ENCODE measurements at places on chromosomes 3 and 15.

- no peak for DNase-seq
These were observed 204.3 kb upstream of the SLC2A2 start for GRCh38 chr3:171230865-171231264.

GRCh38 chr15:38878926-38879325 lies 314.3 kb upstream of the RASGRP1 start:
- no peak for DNase-seq

DNA sequence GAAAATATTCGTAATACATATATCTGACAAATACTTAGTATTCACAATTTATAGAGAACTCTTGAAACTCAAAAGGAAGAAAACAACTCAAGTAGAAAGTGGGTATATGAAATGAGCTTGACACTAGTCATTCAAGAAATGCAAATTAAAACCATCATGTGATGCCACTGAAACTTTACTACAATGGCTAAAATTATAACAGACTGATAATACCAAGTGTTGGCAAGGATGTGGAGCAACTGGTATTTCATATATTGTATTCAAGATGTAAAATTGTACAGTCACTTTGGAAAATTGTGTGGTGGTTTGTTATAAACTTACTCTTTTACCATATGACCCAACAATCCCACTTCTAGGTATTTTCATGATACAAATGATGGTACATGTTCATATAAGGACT lies 68.7 kb upstream of the AGTR1 start:
- DNase-seq: no peak

GRCh38 chr3:179949869-179950268 lies 86.9 kb downstream of the PEX5L start:
- no peak for DNase-seq

DNA sequence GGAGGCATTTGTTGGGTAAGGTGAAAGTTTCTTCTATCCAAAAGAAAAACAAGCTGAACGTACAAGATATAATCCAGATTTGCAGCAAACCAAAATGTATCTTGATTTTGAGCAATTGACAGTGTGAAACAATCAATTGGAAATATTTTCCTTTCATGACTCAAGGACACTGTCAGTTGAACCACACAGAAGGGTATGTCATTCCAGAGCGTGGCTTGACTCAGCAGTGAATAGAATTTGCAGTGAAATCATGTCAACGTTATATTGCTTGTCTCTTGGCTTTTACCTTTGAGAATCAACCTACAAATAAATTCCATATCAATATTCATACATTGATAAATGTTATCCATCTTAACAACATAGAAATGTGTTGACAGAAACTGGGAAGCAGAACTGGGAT lies 78.2 kb downstream of the TM2D3 start:
- DNase-seq: no peak

DNA sequence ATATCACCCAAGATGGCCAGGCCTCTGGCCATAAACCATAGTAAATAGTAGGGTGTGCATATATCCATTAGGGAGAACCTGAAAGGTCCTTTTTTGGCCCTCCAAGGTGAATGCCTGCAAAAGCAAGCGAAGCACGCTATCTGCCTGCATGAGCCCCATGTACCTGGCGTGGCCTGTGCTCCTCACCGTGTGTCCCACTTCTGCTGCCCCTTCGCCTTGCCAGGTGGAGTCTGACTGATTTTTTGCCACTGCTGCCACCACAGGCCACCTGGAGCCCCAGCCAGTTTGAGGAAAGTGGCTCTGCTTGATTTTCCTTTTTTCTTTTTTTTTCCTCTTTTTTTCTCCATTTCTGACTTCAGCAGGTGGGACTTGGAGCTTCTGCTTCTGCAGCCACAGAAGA lies 139.7 kb downstream of the SNRPN start:
- DNase-seq: no peak

DNA sequence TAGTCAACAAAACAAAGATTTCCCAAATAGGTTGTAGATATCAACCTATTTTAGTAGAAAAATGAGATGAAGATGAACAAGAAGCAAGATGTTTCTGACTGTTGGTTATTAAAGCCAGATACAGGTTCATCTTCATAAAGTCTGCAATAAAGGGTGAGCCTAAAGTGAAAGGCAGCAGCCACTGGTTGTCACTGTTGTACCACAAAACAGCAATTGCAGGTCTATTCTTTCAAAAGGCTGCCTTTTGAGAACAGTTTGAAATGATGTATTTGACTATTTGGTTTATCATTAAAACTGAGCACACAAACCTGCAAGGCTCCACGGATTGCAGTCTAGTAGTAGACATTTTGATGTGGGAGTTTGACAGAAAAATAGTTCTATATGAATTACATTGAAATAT lies 543.4 kb downstream of the GBE1 start:
- DNase-seq: no peak

DNA sequence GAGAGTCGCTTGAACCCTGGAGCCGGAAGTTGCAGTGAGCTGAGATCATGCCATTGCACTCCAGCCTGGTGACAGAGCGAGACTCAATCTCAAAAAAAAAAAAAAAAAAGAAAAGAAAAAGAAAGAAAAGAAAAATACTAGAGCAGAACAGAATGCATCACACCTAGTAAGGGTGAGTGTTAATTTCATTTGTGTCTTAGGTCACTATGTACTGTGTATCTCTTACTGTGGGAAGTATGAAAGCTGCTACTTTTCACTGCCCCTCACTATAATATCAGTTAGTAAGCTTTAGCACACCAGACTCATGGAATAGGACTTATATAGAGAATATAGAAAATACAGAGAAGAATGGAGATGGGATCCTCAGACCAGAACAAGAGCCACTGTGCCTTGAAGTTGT lies 45.9 kb upstream of the RASA2 start:
- no peak for DNase-seq

- DNase-seq: no peak
These were observed 38.6 kb downstream of the DENND6A start for GRCh38 chr3:57654267-57654666.

GRCh38 chr15:72339777-72340177 lies 19.8 kb upstream of the CELF6 start:
- DNase-seq: no peak

GRCh38 chr3:69747511-69748258 lies 8.4 kb downstream of the MITF start:
- no peak for DNase-seq

- DNase-seq: no peak
These were observed 44.8 kb downstream of the OPA1 start for GRCh38 chr3:193637831-193638230.

- no peak for DNase-seq
These were observed 272.0 kb downstream of the XXYLT1 start for GRCh38 chr3:194998948-194999347.

- no peak for DNase-seq
These were observed 3.5 kb downstream of the PLOD2 start for GRCh38 chr3:146157325-146158060.

GRCh38 chr15:100645671-100646070 lies 43.3 kb downstream of the ASB7 start:
- DNase-seq: no peak

GRCh38 chr3:51271172-51271571 lies 113.9 kb upstream of the MANF start:
- peak; percentile 8 for DNase-seq

DNA sequence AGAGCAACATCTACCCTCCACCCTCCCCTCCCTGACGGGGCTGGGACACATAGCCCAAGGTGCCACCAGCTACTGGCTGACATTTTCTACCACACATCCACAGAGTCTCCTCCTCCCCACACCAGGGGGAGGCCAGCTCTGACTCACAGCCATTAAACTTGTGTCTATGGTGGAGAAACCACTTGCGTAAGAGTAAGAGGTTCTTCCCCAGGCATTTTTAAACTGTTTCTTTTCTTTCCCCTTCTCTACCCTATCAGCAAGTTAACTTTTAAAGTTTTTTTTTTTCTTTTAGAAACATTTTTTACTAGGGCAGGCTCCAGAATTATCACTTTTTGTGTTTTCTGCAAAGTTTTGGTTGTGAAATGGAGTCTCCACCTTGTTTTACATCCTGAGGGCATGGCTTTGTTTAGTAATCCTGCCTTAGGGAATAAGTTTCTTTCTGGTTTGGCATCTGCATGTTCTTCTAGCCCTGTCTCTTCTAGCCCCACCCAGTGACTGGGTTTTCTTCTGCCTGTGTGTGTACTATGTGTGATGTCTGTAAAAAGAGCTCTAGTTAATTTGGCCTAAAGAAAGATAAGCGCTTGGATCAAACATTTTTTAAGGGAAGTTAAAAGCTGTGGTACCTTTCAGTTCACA lies 148.8 kb upstream of the GADL1 start:
- DNase-seq: no peak

DNA sequence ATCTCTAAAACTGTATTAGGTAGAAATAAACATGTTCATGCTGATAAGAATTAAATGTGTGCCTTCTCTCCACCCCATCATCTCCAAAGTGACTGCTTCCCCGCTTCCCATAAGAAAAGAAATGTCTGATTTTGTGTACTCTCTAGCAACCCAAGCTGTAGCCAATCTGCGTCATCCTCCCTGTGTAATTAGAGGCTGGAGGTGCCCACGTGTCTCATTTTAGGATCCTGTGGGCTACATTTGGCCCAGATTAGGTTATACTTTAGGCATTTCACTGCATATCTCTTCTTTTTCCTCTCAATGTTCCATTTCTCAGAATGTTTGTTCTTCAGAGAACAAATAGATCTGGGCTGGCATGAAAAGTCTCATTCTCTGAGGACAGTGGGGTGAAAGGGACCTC lies 19.3 kb upstream of the ZNF148 start:
- DNase-seq: no peak

DNA sequence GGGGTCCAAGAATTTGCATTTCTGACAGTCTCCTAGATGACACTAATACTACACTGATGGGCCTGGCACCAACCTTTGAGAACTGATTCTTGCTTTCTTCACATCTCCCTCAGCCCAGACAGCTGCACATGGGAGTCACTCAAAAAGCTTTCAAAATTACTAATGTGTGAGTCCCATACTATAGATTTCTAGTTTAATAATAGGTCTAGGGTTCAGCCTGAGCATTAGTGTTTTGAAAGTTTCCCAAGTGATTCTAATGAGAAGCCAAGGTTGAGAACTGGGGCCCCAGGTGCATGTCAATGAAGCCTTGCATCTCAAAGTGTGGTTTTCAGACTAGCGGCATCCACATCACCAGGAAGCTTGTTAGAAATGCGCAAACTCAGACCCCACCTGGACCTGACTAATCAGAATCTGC lies 159.9 kb upstream of the CMC1 start:
- no peak for DNase-seq

DNA sequence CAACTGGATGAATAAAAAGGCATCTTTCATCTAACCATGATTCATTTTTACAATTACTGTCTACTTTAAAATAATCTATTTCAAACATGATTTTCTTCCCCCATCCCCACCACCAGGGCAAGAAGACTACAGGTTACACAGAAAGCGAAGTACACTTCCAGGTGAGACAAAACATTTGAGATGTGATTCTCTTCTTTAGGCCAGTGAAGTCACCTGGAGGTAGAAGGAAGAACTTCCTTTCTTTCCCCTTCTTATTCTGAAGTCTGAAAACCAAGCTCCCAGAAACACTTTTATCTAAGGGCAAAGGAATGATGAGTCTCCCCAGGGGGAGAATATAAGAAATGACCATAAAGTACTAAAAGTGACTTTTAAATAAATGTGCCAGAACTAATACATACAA lies 36.7 kb downstream of the SHQ1 start:
- DNase-seq: no peak

- DNase-seq: no peak
These were observed 320.9 kb upstream of the ONECUT1 start for GRCh38 chr15:53110999-53111398.

GRCh38 chr15:45664451-45664850 lies 29.6 kb downstream of the SQOR start:
- no peak for DNase-seq

DNA sequence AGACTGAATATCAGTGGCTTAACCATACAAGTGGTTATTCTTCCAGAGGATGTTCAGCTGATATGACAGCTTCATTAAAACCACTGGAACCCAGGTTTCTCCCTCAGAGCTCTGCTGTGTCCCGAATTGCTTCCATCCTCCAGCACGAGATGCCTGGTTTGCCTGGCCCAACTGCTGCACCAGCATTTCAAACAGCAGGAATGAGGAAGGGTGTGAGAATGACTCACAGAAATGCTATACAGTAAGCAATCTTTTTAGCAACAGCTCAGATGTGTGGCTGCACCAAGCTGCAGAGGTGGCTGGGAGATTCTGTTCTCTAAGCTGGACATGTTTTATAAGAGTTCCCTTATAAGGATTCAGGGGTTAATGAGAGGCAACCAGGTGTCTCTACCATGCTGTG lies 271.0 kb downstream of the GABRG3 start:
- DNase-seq: no peak

- no peak for DNase-seq
These were observed 232.4 kb downstream of the NAALADL2 start for GRCh38 chr3:175091426-175092114.

- DNase-seq: no peak
These were observed 60.9 kb upstream of the CDV3 start for GRCh38 chr3:133512416-133513089.

GRCh38 chr15:95298729-95299128 lies 1031.8 kb upstream of the NR2F2 start:
- no peak for DNase-seq

- no peak for DNase-seq
These were observed 15.8 kb downstream of the SLC12A1 start for GRCh38 chr15:48221885-48222284.

GRCh38 chr3:49942651-49943050 lies 2.7 kb downstream of the RBM6 start:
- no peak for DNase-seq

DNA sequence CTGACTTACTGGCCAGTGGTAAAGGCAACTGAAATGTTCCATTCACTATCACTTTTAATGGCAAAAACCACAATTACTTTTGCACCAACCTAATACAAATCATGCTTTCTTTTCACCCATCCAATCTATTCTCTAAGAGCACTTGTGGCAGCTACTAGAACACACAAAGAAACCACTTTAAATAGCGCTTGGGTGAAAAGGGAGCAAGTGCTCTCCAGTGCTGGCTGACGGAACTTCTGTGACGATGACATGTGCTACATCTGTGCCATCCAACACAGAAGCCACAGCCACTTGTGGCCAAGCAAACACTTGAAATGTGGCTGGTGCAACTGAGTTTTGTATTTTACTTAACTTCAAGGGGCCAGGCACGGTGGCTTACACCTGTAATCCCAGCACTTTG lies 18.9 kb downstream of the SH3BP5 start:
- no peak for DNase-seq

DNA sequence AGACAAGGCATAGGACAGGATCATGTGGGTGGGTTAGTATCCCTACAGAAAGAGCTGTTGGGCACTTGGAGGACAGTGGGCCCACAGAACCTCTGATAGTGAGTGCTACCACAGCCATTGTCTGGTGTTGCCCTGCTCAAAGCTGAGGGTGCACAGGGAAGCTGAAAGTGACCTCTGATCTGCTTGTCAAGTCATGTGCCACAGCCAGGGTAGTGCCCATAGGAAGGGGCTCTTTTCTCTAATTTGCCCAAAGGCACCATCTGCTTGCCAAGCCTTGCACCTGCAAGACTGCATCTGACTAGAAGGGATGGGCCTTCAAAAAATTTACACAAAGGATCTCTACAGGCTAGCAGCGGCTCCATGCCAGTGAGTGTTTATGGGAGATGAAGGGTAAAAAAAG lies 87.4 kb upstream of the GSK3B start:
- DNase-seq: no peak
